ENCODE measurements at places on chromosomes 4 and X.

GRCh38 chrX:98480606-98481005, 1596.9 kb downstream of the RPA4 start:
- DNase-seq, result no peak

- DNase-seq, result no peak
These were observed 249.9 kb upstream of the GRIA3 start for GRCh38 chrX:122934131-122934530.

DNA sequence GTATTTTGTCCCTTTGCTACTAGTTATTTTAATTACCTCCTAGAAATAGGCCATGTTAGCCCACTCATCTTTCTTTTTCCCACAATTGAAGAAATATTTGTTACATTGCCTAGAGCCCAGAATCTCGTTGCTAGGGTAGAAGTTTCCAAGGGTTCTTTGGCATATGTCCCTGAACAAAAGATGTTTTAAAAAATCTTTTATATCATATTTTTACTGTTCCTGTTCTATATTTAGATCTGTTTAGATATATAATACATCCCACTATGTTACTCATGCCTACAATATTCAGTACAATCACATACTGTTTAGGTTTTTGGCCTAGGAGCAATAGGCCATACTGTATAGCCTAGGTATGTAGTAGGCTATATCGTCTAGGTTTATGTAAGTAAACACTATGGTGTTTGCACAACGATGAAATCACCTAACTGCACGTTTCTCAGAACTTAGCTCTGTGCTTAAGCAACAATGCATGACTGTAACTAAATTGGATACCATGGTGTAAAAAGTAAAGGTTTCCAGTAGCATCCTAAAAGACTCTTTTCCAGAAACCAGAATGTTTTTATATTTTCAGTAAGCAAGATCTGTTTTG, 236.0 kb upstream of the SLIT2 start:
- DNase-seq, result no peak

- DNase-seq, result no peak
These were observed 6.2 kb downstream of the PLAC8 start for GRCh38 chr4:83108101-83108861.

DNA sequence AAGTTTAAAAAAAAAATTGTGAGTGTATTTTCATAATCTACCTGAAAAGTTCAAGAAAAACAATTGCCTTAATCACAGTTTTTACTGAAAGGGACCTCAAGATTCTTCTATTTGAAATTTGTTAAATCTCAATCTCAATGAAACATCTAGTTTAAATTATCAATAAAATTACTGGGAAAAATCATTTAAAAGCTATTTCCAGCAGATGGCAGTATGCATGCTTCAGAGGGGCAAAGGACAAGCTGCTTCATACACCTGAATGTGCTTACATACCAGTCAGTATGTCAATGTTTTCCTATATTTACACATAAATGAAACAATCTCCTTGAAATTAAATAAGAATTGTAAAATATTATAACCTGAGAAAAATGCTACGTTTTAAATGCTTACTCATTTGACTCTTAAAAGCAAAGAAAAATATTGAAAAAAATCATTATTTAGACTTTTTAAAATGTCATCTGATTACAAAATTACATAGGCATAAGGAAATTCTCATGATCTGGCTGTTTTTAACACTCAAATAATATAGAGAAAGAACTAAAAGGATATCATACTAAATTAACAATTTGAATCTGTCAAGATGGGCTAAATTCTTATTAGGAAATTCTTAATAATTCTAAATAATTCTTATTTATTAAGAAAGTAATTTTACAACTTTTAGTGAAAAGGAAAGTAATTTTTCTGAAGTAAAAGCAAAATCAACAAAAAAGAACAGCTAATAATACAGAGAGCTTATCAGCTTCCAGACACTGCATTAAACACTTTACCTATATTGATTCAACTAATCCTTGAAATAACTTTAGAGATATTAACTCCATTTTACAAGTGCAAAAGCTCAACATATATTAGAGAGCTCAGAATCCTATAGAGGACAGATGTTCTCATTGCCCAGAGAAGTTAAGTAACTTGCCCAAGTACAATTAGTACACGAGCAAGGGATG, 242.1 kb downstream of the ADAMTS3 start:
- no peak for DNase-seq

DNA sequence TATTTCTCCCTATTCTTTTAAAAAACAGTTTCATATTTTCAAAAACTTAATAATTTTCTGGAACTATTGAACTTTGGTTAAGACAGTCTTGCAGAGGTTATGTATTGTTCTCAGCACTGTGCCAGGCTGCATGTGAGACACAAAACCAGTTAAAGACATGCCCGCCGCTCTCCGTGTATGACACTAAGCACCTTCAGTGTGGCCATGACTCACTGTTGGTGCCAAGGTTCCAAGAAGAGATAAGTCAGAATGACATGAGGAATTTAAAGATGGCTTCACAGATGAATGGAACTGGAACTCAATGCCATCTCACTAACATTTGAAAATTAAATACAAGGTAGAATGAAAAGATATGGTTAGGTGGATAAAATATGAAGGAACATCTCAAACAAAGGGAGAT, 525.5 kb upstream of the ZFP42 start:
- no peak for DNase-seq

- no peak for DNase-seq
These were observed 14.1 kb upstream of the SEC24D start for GRCh38 chr4:118849867-118850487.

DNA sequence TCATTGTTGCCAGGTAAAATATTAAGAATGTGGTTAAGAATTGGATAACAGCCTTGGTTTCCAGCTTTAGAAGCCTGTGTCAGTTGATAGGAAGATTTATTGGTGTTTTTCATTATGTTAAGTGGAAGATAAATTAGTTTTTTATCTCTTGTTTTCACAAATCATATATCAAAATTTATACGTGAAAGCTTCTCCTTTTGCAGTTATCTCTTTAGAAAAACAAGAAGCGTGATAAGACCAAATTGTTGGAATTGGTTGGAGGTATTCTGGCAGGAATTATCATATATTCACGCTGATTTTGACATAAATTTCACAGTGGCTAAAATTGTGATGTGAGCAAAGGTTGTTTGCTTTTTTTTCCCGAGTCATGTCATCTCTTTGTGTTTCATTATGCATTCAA, 90.6 kb downstream of the FRMPD4 start:
- no peak for DNase-seq

GRCh38 chr4:7207628-7208231, 15.4 kb downstream of the SORCS2 start:
- DNase-seq, result no peak
